ENCODE measurements at places on chromosomes 4 and X.
A peak's percentile ranks its signal among the peaks of the same experiment; 100 is the strongest.

DNA sequence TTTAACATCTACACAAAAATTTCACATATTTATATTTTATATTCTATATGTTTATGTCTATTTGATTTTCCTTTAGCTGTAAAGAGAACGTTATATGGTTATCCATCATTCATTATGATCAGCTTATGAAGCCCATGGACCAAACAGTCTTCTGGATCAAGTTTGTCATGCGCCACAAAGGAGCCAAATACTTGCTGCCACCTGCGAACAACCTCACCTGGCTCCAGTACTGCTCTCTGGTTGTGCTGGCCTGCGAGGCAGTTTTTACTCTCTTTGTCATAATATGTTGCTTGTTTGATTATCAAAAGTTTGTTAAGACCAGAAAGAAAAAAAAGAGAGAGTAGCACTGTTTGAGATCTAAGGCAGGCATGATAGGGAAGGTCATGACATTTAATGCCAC is 38.2 kb downstream of the UGT2B7 start:
- no peak for DNase-seq

DNA sequence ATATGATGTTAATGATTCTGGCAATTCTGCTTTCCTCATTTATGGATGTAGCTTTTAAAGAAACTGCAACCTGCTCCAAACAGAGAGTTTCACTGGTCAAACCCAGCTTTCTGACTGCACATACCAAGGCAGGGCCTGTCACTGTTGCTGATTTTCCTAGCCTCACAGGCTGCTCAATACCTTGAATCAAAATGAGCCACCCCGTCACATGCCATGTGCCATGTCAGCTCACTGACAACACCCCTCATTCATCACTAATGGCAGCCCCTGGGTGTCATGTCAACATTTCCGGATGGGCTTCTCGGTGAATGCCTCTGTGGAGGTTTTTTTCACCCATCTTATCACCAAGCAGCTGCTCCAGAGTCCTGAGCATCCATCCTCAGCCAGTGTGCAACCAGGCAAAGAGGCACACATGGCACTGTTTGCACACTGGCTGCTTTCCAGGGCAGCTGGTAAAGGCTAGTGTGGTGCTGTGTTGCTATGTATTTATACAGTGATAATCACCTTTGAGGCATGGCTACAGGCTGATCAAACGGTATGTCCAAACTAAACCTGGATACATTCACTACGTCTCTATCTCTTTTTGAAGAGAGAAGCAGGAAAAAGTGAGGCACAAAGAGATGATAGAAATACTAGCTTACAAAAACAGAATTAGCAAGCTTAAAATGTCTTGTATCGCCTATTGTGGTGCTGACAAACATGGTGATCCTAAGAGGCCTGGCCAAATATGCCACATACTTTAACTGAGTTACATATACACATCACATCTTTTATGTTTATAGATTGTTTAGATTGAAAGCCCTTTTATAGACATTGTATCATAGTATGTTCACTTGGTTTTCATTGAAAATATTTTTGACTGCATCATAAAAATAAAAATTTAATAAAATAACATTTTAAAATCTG is 94.6 kb upstream of the INPP4B start:
- DNase-seq = no peak

DNA sequence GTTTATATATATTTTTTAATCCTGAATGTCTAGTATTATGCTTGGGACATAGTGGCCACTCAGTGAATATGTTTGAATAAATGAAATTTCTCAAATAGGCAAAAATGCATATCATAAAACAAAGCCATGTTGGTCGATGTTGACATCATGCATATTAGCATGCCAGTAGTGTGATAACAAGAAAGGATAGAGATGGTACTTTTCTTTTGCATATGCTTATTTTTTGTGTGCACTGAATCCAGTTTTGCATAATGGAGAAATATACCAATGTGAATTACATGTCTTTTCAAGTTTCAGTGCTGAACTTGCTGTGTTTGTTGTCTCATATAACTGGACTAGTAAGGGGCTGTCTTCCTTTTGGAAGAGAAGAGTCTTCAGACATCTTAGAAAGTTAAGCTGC is 7.5 kb downstream of the CPE start:
- no peak for DNase-seq

GRCh38 chrX:71550578-71550977 is 17.7 kb downstream of the OGT start:
- no peak for DNase-seq

DNA sequence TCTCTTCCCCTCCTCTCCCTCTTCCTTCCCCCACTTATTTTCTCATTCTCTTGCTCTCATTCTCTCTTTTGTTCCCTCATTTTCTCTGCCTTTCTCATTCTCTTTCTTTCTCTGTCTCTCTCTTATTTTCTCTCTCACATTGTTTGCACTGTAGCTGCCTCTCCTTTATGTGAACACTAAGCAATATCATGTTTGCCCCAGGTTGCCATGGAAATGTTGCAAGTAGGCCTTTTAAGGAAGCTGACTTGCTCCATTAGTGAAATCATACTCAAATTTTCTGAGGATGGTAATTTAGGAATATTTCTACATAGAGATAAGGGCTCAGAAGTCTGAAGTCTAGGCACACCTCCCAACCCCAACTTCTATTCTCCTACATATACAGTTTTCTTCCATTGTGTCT is 130.1 kb downstream of the EDA start:
- DNase-seq = no peak

DNA sequence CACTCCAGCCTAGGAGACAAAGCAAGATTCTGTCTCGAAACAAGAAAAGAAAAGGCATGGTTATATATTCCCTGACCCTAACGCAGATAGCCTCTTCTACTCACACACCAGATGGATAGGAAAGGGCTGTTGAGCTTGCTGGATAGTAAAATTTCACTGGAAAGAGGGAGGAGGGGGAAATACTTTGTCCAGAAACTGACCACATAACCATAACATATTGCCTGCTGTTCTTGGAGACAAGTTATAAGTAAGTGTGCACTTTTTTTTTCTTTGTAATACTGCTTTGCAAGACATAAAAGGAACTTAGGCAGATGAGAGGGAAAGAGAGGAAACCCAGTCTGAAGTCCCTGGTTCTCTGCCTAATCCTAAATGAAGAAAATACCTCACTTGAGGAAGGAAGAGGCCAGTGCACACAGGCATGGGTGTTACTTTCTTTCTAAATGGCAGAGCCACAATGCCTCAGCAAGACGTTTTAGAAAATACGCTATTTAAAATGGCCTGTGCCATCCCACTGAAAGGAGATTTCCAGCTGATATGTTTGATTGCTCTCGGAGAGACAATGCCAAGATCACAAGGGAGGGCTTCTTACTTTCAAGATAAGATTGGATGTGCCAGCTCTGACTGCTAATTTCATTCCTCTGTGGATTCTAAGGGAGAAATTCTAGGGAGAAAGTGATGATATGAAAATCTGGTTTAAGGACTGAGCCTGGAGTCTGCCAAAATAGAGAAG is 140.6 kb downstream of the DCTD start:
- no peak for DNase-seq

DNA sequence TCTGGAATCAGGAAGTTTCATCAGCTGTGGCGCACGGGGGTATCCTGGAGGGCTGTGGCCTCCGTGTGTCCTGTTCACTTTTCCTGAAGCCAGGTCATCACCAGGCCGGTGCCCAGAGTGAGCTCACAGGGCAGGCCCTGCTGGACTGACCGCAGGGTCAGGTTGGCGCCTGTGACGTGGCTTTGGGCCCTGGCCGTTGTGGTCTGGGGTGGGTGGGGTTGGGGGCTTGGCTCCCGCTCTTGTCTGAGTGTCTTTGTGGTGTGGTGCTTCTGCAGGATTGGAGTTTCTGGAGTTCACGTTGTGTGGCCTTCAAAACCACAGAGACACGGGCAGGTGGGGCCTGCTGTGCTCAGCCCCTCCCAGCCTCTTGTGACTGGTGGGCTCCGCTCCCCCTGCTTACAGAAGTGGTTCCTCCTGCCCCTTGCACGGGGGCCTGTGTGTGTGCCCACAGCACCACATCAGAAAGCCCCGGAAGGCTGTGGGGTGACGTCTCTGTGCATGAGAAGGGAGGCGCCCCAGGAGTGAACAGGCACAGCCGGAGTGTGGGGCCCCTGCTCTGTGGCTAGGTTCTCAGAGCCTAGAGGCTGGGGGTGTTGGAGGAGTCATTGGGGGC is 9.5 kb downstream of the RGS12 start:
- peak; percentile 57 for DNase-seq

DNA sequence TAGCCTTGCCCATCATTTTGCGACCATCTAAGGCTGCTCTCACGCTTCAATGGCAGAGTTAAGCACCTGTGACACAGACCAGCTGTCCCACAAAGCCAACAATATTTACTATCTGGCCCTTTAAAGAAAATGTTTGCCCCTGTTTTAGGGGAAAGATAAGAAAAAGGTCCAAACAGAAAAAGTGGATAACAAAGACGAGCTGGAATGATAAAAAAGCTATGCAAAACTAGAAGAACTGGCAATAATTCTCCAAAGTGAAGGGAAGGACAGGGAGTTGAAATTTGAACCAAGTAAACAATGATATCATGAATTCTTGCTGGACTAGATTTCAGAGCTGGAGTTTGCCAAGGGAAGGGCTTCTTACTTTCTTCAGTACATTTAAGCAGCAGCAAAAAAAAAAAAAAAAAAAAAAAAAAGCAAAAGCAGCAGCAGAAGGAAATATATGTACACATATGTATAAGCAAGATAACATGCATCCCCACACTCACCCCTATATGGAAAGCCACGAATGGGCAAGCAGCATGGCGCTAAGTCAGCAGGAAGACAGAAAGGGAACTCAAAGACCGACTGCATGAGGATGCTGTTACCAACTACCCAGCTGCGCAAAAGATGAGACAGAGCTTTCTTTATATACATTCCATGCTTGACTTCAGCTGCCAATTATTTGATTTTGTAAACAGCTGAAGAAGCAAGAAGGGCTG is 12.5 kb downstream of the TRAPPC2 start:
- DNase-seq = no peak

GRCh38 chr4:4386736-4387392 is at the start of gene NSG1:
TSS of gene NSG1 (plus strand) at chr4:4387102. CDS start at chr4:4387630, 528 bp downstream.
- no peak for DNase-seq

DNA sequence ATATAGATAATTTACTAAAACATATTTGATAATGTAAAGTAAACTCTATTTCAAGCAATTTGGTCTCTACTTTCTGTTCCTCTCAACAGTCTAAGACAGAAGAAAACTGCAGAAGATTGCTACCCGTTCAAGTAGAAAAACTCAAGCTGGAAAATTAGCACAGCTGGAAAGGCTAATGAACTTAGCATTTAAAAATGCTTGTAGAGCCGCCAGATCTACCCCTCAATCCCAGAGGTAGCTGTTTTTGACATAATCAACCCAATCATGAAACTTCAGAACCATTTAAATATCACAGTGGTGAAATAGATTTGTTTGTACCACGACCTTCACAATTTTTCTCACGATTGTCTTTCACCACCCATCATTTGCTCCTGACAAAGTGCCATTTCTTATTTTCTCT is 479.5 kb downstream of the SPRY1 start:
- DNase-seq = no peak

All from sigmoid colon (tissue), 7 donors.